ENCODE measurements at places on chromosomes 6 and 20. TPM values are rescaled to one million over a fixed set of nuclear protein-coding genes. Genes with fewer than 3 reads are reported as not detected.

- no peak overlapping the region for H3K27ac ChIP-seq
- no peak for DNase-seq
- no peaks in the 10 kb centered on the region for H3K36me3 ChIP-seq
- H3K4me3 ChIP-seq: no peak overlapping the region
- H3K4me1 ChIP-seq: no peaks in the 10 kb centered on the region
- no peaks in the 10 kb centered on the region for H3K27me3 ChIP-seq
Measured at GRCh38 chr20:44235702-44236101, 11.4 kb upstream of the GDAP1L1 start.

CST2 gene
- total RNA-seq: not detected

C20orf202 gene
- total RNA-seq: not detected

GRCh38 chr6:39322306-39322850 is at the start of gene KCNK16:
KCNK16 (minus strand) TSS chr6:39322702; CDS start chr6:39322540, 162 bp downstream.
- peaks cover 60% of the 10 kb centered on the region for H3K4me1 ChIP-seq
- H3K27ac ChIP-seq: peak within 1 kb of the TSS; percentile 78
- no peaks in the 10 kb centered on the region for H3K36me3 ChIP-seq
- no peaks in the 10 kb centered on the region for H3K27me3 ChIP-seq
- H3K4me3 ChIP-seq: no peak within 1 kb of the TSS

DNA sequence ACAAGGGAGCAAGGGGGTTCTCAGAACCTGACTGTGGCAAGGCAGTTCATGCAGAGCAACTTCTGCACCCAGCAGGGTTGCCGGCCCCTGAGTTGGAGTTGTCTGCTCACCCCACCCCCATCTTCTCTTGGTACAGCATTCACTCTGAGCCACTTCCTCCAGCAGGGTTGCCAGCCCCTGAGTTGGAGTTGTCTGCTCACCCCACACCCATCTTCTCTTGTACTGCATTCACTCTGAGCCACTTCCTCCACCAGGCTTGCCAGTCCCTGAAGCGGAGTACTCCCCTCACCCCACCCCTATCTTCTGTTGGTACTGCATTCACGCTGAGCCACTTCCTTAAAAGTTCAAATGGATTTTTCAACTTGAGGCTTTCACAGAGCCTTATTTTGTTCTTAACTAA is 79.7 kb upstream of the SYNDIG1 start:
- H3K36me3 ChIP-seq: no peaks in the 10 kb centered on the region
- no peak for DNase-seq
- no peaks in the 10 kb centered on the region for H3K27me3 ChIP-seq
- no peak overlapping the region for H3K27ac ChIP-seq

RXRB gene
- total RNA-seq: 38.7 TPM

DNA sequence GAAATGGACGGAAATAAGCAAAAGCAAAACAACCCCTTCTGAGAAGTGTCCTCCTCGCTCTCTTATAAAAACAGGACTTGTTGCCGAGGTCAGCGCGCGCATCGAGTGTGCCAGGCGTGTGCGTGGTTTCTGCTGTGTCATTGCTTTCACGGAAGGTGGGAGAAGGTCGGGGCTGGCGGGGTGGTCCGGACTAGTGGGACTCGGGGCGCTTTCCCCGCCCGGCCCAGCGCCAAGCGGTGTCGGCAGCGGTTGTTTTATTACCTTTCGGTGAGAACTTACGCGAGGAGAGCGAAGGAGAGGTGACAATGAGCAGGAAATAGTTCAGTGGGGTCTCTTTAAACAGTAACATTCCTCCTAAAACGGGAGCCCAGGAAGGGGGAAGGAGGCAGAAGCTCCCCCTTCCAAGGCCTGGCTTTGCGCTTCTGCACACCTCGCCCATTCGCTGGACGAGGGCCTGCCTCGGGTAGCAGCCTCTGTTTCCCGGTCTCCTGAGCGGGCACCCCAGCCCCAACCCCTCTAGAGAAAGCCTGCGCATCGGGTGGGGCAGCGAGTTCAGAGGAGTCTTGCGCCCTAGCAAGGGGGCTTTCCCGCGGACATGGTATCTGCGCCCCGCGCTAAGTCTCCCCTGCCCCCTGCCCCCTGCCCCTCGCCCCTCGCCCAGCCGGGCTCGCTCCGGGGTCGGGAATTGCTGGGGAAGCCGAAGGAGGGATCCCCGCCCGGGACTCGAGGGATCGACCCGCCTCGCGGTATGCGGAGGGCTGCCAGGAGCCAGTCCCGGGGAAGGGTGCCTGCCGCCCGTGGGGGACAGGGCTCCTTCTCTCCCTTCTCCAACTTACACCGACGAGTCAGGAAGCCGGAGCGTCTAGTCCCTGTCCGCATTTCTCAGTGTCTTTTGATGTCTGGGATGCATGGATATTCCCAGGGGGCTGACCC is 1.2 kb upstream of the TBXT start:
- no peak overlapping the region for H3K27ac ChIP-seq
- no peaks in the 10 kb centered on the region for H3K27me3 ChIP-seq
- no peaks in the 10 kb centered on the region for H3K4me1 ChIP-seq
- peak overlapping the region; percentile 44 for H3K4me3 ChIP-seq

SLC12A5 gene
- not detected for total RNA-seq

DNA sequence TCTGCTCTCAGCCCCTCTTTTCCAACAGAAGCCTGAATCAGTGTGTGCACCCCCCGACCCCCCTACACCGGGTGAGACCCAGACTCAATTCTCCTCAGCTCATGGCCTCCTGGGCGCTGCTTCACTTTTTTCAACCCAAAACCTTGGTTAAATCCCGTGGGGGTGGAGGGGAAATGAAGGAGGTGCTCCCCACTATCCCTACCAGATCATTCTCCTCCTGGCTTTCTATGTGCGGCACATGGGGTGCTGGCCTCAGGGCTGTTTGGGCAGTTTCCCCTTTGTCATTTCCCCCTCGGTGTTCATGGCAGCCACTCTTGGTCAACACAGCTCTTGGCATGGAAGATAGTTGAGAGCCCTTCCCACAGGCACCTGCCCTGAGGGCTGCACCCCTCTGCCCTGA is 4.6 kb downstream of the CST4 start:
- no peaks in the 10 kb centered on the region for H3K27me3 ChIP-seq
- H3K4me1 ChIP-seq: no peaks in the 10 kb centered on the region
- no peak for DNase-seq
- H3K4me3 ChIP-seq: no peak overlapping the region

DNA sequence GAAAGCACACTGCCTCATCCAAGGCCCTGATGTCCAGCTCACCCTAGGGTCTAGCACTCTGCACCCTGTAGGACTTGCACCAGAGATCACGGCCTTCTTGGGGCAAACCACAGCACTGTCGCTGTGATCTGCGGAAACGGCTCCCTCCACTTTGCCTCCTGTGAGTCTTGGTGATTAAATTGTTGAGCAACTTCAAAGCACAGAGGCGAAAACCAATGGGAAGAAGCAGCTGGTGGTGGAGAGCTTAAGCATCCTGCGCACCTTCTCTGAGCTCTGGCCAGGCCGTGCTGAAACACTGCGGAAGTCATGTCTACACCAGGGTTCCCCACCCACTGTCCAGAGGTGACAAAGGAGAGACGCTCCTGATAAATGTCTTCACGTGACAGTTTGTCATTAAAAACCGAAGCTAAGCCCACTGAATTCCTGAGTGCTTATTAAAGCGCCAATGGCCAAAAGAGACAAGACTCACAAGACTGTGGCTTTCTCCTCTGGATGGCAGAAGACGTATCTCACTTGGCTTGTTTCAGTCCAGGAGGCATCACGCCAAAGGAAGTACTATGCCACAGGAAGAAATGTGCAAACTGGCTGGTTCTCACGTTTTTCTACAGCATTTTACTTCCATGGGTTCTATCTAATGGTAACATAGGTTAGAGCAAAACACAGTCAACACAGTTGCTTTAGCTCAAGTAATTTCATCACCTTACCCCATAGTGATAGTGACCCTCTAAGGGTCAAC is 3.1 kb downstream of the RAMACL start:
- no peaks in the 10 kb centered on the region for H3K27me3 ChIP-seq
- no peak for DNase-seq
- no peaks in the 10 kb centered on the region for H3K36me3 ChIP-seq
- H3K4me1 ChIP-seq: peaks cover under 1% of the 10 kb centered on the region

- DNase-seq: no peak
- peaks cover 36% of the 10 kb centered on the region for H3K36me3 ChIP-seq
- H3K27me3 ChIP-seq: no peaks in the 10 kb centered on the region
- H3K4me1 ChIP-seq: peaks cover 3% of the 10 kb centered on the region
- no peak overlapping the region for H3K27ac ChIP-seq
Measured at GRCh38 chr6:157200611-157201010, 122.7 kb downstream of the TMEM242 start.

GRCh38 chr6:157927011-157927410 is 54.7 kb upstream of the SYNJ2 start:
- no peak for DNase-seq
- no peaks in the 10 kb centered on the region for H3K4me1 ChIP-seq
- no peak overlapping the region for H3K4me3 ChIP-seq
- no peaks in the 10 kb centered on the region for H3K27me3 ChIP-seq
- no peak overlapping the region for H3K27ac ChIP-seq
- H3K36me3 ChIP-seq: peaks cover 43% of the 10 kb centered on the region

GSTA4 gene
- total RNA-seq: 19.4 TPM

- no peak overlapping the region for H3K27ac ChIP-seq
- no peak for DNase-seq
- no peaks in the 10 kb centered on the region for H3K36me3 ChIP-seq
- H3K4me1 ChIP-seq: peaks cover 3% of the 10 kb centered on the region
- H3K4me3 ChIP-seq: no peak overlapping the region
Measured at GRCh38 chr20:14334306-14334930, 3.0 kb downstream of the FLRT3 start.

TRAPPC3L gene
- not detected for total RNA-seq

- H3K36me3 ChIP-seq: no peaks in the 10 kb centered on the region
- DNase-seq: no peak
- H3K27ac ChIP-seq: no peak overlapping the region
- no peak overlapping the region for H3K4me3 ChIP-seq
- H3K27me3 ChIP-seq: no peaks in the 10 kb centered on the region
- H3K4me1 ChIP-seq: peaks cover 6% of the 10 kb centered on the region
Measured at GRCh38 chr20:53738039-53738944, 144.7 kb upstream of the ZNF217 start.

NCOA3 gene
- 44.3 TPM for total RNA-seq

- no peaks in the 10 kb centered on the region for H3K27me3 ChIP-seq
- no peak for DNase-seq
- no peaks in the 10 kb centered on the region for H3K36me3 ChIP-seq
- no peak overlapping the region for H3K27ac ChIP-seq
- peaks cover 15% of the 10 kb centered on the region for H3K4me1 ChIP-seq
Measured at GRCh38 chr6:109325400-109325801, 56.9 kb downstream of the CD164 start.

TPMT gene
- total RNA-seq: 5.0 TPM
